ENCODE measurements at places on chromosomes 2 and 18.

DNA sequence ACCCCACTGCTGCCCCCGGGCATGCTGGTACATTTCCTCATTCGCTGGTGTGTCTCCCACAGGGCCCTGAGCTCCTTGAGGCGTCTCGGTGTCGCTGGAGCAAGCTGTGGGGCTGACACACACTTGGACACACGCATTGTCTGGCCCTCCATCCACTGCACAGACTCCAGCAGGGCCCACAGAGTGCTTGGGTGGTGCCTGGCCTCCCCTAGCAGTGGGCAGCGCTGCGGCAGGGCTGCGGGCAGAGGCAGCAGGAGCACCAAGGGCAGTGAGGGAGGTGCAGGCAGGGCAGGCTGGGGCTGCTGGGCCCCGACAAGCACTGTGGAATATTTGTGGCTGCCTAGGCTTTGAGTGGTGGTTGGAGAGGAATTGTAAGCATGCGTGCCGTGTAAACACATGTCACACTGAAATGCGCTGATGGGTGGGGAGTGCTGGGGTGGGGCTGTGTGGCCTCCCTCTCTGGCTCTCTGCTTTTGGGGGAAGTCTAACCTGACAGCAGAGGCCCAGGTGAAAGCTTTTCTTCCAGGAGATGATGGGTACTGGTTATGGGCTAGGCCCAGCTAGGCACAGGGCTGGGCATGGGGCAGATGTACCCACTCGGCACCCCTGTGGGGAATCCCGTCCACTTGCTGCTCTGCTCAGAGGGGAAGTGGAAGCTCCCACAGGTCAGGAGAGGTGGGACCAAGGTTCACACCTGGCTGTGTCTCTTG lies 55.5 kb upstream of the HS6ST1 start:
- DNase-seq = no peak

- no peak for DNase-seq
Observed at GRCh38 chr18:36559149-36559857, 261.8 kb downstream of the FHOD3 start.

DNA sequence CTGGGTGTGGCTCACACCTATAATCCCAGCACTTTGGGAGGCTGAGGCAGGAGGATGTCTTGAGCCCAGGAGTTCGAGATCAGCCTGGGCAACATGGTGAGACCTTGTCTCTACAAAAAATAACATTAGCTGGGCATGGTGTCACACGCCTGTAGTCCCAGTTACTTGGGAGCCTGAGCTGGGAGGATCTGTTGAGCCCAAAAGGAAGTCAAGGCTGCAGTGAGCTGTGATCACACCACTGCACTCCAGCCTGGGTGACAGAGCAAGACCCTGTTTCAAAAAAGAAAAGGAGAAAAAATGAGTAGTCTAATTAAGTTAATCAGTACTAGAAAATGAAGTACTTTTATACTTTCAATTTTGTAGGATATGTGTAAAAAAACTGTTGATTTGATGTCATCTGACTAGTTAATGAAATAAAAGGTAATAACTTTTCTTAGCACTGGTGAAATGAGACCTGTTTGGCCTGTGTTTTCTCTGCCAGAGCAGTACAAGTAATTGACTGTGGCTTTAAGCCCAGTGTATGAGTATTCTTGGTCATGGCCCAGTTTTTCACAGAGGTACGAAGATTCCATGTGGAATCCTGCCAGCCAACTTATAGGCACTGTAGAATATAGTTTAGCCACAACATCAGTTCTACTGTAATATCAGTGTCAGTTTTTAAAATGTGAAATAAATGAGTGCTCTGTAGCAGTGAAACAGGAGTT lies 35.8 kb downstream of the MFSD6 start:
- no peak for DNase-seq

DNA sequence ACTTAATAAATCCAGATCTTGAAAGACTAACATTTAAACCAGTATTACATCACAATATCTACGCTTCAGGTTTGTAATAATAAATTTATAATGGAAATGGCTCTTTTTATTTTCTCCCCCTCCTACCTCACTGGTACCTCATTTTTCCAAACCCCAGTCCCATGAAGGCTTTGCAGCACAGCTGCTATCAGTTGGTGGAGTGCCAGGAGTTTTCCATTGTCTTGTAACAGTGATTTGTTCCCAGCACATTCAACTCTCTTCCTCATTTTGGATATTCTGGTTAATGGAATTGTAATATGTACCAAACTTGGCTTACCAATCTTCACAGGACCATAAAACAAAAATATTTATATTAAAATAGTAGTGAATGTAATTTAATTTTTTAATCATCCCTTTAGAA lies 91.2 kb downstream of the VRK2 start:
- DNase-seq = no peak

- DNase-seq = no peak
Observed at GRCh38 chr2:173358616-173359015, 3.9 kb downstream of the CDCA7 start.

DNA sequence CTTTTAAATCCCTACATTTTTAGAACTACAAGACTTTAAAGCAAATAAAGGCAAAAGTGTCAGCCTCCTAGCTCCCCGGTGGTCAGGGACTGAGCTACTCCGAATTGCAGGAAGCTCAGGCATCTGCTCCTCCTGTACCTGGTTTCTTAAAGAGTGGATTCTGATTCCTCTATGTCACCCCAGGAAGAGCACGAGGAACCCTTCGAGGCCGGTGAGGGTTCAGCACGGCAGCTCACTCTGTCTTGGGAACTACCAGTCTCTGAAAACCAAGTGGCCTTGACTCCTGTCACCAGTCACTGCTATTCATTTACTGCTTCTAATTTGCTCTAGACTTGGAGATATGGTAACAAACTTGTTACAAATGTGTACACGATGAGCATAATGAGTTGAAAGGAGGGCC lies 2.3 kb downstream of the PER2 start:
- DNase-seq = no peak

DNA sequence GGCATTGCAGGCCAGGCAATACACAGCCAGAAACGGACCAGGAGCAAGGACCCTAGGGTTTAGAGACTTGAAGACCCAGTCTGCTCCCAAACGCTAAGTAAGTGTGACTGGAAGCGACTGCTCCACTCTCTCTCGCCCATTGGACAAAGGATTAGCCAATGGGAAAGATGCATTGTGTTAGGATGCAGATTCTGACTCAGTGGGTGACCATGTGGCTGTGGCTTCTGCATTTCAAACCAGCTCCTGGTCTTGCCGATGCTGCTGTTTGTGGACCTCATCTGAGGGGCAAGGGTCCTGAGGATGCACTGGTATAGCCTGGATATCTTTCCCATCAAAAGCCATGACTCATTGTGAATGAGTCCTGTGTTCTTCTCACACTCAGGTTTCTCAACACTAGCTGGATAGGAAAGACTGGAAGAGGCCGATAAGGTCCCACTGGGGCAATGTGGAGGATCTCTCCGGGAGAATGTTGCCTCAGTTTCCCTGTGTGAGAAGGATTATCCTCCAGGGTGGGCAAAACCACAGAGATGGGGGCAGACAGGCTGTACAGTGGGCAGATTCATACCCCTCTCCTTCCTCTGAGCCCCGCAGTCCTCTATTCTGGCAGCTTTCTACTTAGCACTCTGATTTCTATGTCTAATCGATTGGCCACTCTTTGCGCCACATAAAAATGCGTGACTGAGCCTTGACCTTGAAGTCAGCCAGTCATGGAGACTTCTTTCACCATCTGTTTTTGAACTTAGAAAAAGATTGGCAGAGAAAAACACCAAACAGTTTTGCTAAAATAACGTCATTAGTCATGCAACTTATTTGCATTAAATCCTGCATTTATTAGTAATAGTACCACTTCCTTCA lies 257.1 kb downstream of the PRKCE start:
- DNase-seq = no peak

GRCh38 chr2:3486047-3487027 lies 33.0 kb downstream of the ADI1 start:
- DNase-seq = no peak

GRCh38 chr2:2656115-2657011 lies 325.3 kb upstream of the MYT1L start:
- DNase-seq = no peak

GRCh38 chr2:211437396-211437795 lies 881.0 kb downstream of the CPS1 start:
- no peak for DNase-seq

DNA sequence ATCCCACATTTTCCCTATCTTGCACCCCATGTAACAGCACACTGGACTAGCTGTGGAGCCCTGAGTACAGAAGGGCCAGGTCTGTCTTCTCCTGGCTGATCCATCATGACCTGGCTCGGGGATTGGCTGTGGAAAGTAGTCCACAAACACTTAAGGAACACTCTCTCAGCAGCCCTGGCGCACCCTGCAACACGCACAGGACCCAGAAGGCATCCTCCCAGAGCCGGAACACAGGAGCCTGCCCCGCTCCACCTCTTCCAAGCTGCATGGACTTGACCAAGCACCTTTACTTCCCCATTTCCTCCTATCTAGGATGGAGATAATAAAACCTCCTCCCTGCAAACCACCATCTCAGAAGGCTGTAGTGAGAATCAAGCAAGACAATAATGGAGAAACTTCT lies 151.7 kb downstream of the CTIF start:
- no peak for DNase-seq

DNA sequence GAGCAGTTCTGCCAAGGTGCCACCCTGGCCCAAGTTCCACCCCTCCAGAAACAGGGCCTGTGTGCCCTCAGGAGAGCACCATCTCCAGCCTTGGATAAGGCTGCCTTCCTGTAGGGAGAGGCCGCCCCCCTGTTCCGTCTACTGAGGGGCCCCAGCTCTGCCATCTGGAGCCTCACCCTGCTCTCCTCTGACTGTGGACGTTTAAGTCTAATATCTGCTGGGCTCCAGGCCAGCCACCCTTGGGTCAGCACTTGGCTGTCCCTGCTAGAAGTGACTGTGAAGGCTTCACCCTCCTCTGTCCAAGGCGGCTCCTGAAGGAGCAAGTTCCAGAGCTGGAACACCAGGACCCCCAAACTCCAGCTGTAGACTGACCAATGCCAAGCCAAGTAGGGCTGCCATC lies 26.3 kb downstream of the RHOB start:
- no peak for DNase-seq

- DNase-seq = no peak
Observed at GRCh38 chr18:10290638-10291235, 163.7 kb upstream of the APCDD1 start.

GRCh38 chr2:149877913-149878312 lies 290.3 kb upstream of the MMADHC start:
- no peak for DNase-seq

- DNase-seq = no peak
Observed at GRCh38 chr2:160022162-160022561, 40.3 kb downstream of the PLA2R1 start.

DNA sequence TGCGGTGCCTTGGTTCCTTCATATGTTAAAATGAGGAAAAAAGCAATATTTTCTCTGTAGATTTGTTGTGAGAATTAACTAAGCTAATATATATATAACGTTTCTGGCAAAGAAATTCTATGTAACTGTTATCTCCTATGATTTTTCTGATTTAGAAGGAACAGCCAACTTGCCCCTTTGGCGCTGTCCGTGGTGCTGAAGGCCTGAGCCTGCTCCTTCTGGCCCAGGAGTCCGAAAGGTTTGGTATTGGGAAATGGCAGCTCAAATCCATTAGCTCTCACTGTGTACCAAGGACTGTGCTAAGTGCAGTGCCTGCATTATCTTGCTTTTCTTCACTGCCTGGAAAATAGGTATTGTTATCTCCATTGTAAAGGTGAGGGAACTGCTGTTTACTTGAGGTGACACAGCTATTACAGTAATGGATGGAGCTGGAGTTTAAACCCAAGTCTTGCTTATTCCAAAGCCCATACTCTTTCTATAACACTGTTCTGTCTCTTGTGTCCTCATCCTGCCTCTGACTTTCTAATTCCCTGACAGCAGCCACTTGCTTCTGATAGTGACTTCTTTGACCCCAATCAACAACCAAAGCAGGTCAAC lies 52.2 kb downstream of the C1QL2 start:
- peak; percentile 5 for DNase-seq

DNA sequence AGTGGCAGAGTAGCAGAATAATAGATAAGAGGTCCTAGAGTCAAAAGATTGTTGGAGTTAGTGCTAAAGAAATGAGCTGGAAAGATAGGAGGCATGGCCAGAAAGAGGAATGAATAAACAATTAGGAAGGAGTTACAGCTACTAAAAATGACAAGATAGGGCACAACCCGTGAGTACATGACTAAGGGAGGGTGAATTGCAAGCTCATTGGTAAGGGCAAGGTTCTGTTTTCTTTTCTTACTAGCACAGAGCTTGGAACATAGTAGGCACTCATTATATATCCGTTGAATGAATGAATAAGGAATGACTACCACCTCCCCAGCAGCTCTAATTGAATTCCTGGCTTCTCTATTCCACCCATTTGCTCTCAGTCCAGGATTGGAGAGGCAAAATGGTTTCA lies 5.7 kb upstream of the MARCO start:
- no peak for DNase-seq

GRCh38 chr2:143371616-143372015 lies 242.4 kb downstream of the ARHGAP15 start:
- no peak for DNase-seq

DNA sequence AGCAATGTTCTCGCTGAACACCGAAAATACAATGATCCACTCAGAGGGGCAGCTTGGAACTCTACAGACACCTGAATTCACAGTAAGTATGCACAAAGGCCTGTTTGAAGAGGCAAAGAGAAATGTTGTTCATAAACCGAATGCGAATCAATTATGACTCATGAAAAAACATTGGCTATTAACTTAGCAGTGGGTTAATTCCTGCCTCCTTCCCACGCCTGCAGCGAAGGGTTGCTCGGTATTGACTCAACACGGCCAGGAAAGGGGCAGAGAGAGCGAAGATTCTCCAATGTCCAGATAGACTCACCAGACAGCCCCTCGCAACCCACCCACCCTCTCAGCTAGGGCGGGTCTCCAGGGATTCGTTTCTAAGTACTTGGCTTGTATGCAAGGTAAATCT lies 9.4 kb downstream of the CRACDL start:
- no peak for DNase-seq

DNA sequence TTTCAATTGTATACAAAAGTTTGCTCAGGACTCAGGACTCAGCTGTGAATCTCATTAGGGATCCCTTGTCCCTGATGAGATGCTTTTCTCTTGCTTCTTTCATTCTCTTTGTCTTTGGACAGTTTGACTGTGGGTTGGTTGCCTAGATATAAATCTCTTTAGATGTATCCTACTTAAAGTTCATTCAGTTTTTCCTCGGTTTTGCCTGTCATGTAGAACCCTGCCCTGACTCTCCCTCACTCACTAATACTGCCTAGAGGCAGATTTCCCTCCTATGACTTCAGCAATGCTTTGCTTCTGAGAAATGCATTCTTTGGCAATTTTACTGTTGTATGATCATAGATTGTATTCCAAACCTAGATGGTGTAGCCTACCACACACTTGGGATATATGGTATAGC lies 421.4 kb upstream of the TCF4 start:
- DNase-seq = no peak

DNA sequence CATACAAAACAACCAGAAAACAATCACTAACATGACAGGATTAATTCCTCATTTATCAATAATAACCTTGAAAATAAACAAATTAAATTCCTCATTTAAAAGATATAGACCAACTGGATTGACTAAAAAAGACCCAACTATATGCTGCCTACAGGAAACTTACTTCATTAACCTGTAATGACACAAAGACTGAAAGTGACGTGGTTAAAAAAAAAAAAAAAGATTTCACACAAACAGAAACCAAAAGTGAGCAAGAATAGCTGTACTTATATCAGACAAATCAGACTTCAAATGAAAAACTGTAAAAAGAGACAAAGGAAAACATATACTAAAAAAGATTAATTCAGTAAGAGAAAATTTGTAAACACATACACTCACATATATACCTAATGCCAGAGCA lies 201.2 kb downstream of the CCDC178 start:
- DNase-seq = no peak

Measured in immature natural killer cell (primary cell).